CD4-positive, alpha-beta memory T cell (primary cell): ENCODE measurements at places on chromosomes 5 and 9.

- no peaks in the 10 kb centered on the region for H3K27me3 ChIP-seq
- no peak overlapping the region for H3K27ac ChIP-seq
- no peaks in the 10 kb centered on the region for H3K36me3 ChIP-seq
- peaks cover 12% of the 10 kb centered on the region for H3K4me1 ChIP-seq
- peak; percentile 30 for DNase-seq
These were observed 99.3 kb downstream of the ACTBL2 start for GRCh38 chr5:57383093-57383861.

DNA sequence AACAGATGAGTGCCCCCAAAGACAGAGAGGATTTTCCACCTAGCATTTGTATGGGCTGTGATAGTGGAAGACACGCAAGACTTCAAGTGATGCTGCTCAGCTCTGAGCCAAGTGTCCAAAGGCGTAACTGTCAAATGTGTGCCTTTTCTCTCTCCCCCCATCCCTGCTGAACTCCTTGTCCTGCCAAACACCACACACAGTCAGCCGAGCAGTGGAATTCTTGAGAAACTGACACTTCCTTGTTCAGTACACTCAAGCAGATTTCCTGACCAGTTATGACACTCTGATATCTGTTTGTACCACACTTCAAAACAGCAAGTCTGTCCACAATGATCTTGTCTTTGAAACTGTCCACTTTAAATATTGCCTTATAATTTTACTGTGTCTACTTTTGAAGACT is 166.4 kb downstream of the PIK3R1 start:
- H3K36me3 ChIP-seq: no peaks in the 10 kb centered on the region
- H3K4me3 ChIP-seq: no peak overlapping the region
- H3K27me3 ChIP-seq: no peaks in the 10 kb centered on the region
- no peak for DNase-seq
- H3K27ac ChIP-seq: no peak overlapping the region

DNA sequence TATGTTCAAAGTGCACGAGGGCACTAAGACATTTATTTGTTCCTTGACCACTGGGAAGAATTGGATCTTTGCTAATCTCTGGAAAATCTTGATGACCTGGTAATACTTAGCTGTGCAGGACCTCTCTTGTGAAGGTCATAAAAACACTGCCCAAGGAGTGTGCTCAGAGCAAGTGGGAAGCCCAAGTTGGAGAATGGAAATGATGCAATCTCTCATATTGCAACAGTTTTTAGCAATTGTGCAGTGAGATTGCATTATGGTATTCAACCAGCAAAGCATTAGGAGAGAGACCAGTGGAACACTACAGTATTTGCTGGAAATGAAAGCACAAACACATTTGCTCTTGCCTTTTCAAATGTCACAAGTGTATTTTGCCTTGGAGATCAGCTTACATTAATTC is 34.5 kb downstream of the TXNDC8 start:
- DNase-seq: no peak
- no peaks in the 10 kb centered on the region for H3K27me3 ChIP-seq
- H3K36me3 ChIP-seq: no peaks in the 10 kb centered on the region
- H3K4me1 ChIP-seq: no peaks in the 10 kb centered on the region
- no peak overlapping the region for H3K27ac ChIP-seq

GRCh38 chr9:17462869-17463464 is 115.9 kb upstream of the SH3GL2 start:
- no peaks in the 10 kb centered on the region for H3K27me3 ChIP-seq
- DNase-seq: no peak
- H3K4me3 ChIP-seq: no peak overlapping the region
- H3K4me1 ChIP-seq: no peaks in the 10 kb centered on the region
- no peaks in the 10 kb centered on the region for H3K36me3 ChIP-seq

DNA sequence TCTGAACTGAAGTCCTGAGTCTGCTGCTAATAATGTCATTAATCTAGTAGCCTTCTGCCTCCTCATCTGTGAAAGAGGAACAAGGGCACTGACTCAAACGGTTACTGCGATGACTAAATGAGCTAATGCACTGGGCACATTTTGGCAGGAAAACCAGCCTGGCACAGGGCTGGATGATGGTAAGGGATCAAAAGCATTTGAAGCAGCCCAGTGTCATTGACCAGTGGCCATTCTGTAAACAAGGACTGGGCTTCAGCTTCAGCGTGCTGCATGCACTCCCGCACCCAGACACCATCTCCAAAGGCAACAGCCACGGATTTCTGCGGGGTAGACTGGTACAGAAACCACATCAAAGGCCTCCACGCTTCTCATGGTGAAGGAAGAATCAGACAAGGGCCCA is 8.0 kb downstream of the GCNT4 start:
- H3K4me1 ChIP-seq: peaks cover 45% of the 10 kb centered on the region
- H3K27ac ChIP-seq: no peak overlapping the region
- no peak overlapping the region for H3K4me3 ChIP-seq
- no peak for DNase-seq
- peaks cover 10% of the 10 kb centered on the region for H3K36me3 ChIP-seq
- no peaks in the 10 kb centered on the region for H3K27me3 ChIP-seq

- H3K27ac ChIP-seq: no peak overlapping the region
- peaks cover 19% of the 10 kb centered on the region for H3K4me1 ChIP-seq
- no peaks in the 10 kb centered on the region for H3K36me3 ChIP-seq
- no peak overlapping the region for H3K4me3 ChIP-seq
- no peak for DNase-seq
These were observed 3.4 kb downstream of the PCDHGC5 start for GRCh38 chr5:141492168-141492885.

DNA sequence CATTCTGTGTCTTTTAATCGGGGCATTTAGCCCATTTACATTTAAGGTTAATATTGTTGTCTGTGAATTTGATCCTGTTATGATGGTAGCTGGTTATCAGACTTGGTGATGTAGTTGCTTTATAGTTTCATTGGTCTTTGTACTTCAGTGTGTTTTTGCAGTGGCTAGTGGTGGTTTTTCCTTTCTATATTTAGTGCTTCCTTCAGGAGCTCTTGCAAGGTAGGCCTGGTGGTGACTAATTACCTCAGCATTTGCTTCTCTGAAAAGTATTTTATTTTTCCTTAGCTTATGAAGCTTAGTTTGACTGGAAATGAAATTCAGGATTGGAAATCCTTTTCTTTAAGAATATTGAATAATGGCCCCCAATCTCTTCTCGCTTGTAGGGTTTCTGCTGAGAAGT is 156.9 kb downstream of the CNTLN start:
- H3K4me1 ChIP-seq: no peaks in the 10 kb centered on the region
- no peak overlapping the region for H3K27ac ChIP-seq
- H3K36me3 ChIP-seq: no peaks in the 10 kb centered on the region
- H3K4me3 ChIP-seq: no peak overlapping the region
- no peaks in the 10 kb centered on the region for H3K27me3 ChIP-seq

DNA sequence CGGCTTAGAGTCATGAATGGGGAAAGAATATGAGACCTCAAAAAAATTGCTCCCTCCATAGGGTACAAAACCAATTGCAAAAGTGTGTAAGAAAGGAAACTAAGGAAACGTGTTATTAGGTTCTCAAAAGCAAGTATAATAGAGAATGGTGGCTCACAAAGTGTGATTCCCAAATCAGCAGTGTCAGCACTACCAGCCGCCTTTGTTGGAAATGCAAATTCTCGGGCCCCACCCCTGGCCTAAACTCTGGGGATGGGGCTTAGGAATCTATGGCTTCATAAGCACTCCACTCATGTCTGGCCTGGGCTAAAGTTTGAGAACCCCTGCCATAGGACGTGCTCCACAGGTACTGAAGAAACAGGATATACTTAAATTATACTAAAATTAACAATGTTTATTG is 1.6 kb upstream of the CCDC69 start:
- no peak overlapping the region for H3K4me3 ChIP-seq
- H3K36me3 ChIP-seq: no peaks in the 10 kb centered on the region
- peaks cover 50% of the 10 kb centered on the region for H3K4me1 ChIP-seq
- DNase-seq: no peak

- H3K4me3 ChIP-seq: no peak overlapping the region
- no peaks in the 10 kb centered on the region for H3K4me1 ChIP-seq
- DNase-seq: no peak
- no peak overlapping the region for H3K27ac ChIP-seq
- H3K27me3 ChIP-seq: no peaks in the 10 kb centered on the region
- no peaks in the 10 kb centered on the region for H3K36me3 ChIP-seq
These were observed 201.2 kb downstream of the NXNL2 start for GRCh38 chr9:88736136-88736637.

GRCh38 chr5:126166368-126166767 is 256.8 kb upstream of the GRAMD2B start:
- H3K27ac ChIP-seq: no peak overlapping the region
- H3K36me3 ChIP-seq: no peaks in the 10 kb centered on the region
- H3K4me3 ChIP-seq: no peak overlapping the region
- H3K4me1 ChIP-seq: no peaks in the 10 kb centered on the region

DNA sequence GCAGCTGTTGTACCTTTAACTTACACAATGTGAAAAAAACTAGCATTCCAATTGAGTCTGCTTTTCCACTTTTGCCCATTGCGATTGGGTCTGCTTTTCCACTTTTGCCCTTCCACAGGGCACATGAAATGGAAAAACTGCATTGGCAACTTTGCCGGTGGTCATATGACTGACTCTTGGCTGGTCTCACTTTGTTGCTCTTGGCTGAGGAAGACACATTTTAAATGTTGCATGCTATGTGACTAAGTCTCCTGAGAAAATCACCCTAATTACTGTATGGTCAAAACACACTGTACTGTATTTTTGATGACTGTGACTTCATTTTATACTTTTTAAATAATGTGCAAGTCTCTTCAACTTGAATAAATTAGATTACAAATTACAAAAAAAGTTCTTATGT is 1.6 kb upstream of the OXCT1 start:
- no peak for DNase-seq
- no peaks in the 10 kb centered on the region for H3K27me3 ChIP-seq
- peaks cover 39% of the 10 kb centered on the region for H3K4me1 ChIP-seq

DNA sequence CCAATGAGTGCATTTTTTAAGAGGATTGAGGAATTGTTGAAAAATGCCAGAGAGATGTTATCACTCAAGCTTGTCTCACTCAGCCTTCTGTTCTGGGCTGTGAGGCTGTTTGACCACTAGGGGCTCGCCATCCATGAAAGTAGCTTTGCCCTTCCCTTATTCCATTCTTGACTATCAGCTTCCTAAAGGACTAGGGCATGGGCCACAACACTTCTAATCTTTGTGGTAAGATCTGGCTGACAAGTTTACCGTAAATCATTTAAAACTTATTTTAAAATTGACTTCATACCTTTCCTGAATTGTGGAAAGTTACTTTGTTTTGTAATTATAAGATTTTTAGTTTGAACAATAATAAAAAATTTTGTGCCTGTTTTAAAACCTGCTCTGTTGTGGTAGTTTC is 49.5 kb downstream of the TJP2 start:
- no peak for DNase-seq
- no peak overlapping the region for H3K27ac ChIP-seq
- peaks cover 4% of the 10 kb centered on the region for H3K36me3 ChIP-seq
- H3K4me3 ChIP-seq: no peak overlapping the region

DNA sequence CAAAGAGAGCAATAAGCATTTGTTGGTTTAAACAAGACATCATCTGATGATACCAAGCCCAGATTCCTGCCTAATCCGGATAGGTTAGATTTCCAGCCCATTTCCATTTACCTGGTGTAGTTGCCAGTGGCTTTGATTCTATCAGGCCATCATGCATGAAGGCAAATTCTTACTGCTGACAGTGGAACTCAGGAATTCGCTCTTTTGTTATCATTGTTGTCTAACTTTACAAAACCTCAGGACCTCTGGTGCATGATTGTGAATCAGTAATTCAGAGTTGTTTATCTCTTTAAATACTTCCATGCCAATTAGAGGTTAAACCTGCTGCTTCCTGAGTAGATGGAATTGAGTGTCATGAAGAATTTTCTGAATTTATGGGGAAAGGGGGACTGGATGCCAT is 76.5 kb downstream of the C9orf152 start:
- no peaks in the 10 kb centered on the region for H3K4me1 ChIP-seq
- H3K27ac ChIP-seq: no peak overlapping the region
- no peak for DNase-seq
- H3K4me3 ChIP-seq: no peak overlapping the region

- no peak for DNase-seq
- H3K27ac ChIP-seq: no peak overlapping the region
- no peaks in the 10 kb centered on the region for H3K27me3 ChIP-seq
- no peaks in the 10 kb centered on the region for H3K36me3 ChIP-seq
- H3K4me3 ChIP-seq: no peak overlapping the region
These were observed 441.8 kb upstream of the SGCD start for GRCh38 chr5:155885199-155885598.

GRCh38 chr5:140550147-140551079 is 3.0 kb downstream of the EIF4EBP3 start:
- no peak for DNase-seq
- H3K4me1 ChIP-seq: peaks cover 50% of the 10 kb centered on the region
- H3K4me3 ChIP-seq: no peak overlapping the region

- H3K36me3 ChIP-seq: no peaks in the 10 kb centered on the region
- no peak for DNase-seq
- H3K27me3 ChIP-seq: no peaks in the 10 kb centered on the region
- H3K4me1 ChIP-seq: no peaks in the 10 kb centered on the region
- H3K27ac ChIP-seq: no peak overlapping the region
These were observed 567.6 kb upstream of the RGMB start for GRCh38 chr5:98205691-98206461.

DNA sequence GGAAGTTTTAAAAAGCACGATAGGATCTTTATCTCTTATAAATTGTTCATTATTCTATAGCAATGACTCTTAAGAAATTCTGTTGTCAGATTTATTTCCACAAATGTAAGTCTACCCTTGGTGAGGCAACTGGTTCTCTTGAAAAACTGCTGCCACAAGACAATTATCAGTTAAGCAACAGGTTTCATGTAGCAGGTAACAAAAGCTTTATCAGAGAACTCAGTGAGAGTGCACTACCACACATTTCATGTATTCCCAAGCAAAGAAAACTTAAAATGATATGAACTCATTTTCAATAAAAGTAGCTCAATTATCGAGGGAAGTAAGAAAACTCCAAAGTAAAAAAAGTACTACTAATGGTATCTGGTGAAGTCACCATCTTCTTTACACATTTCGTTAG is 9.4 kb downstream of the NR6A1 start:
- no peak overlapping the region for H3K27ac ChIP-seq
- no peaks in the 10 kb centered on the region for H3K36me3 ChIP-seq
- no peak overlapping the region for H3K4me3 ChIP-seq
- H3K27me3 ChIP-seq: peaks cover 19% of the 10 kb centered on the region

GRCh38 chr9:137354845-137355760 is 53.0 kb upstream of the NRARP start:
- H3K4me3 ChIP-seq: no peak overlapping the region
- no peak for DNase-seq
- H3K36me3 ChIP-seq: no peaks in the 10 kb centered on the region
- H3K4me1 ChIP-seq: no peaks in the 10 kb centered on the region

DNA sequence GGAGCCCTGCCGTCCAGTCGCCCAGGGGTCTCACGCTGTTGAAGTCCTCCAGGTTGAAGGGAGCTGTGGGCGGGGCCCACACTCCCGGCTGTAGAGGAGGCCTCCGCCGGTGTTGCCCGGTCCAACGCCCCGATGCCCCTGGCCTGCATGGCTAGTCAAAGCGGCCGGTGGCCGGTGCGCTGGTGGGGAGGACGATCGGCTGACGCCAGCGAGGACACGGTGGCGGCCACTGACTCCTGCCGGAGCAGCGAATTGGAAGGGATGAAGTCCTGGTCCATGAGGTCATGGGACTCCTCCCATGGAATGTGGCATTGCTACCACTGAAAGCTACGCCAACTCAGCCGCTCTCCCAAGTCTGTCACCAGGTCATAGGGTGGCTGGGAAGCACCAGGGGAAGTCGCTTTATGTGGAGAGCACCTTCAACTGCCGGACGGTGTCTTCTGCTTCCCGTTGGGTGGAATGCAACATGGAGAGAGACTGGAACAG is 11.8 kb downstream of the RCL1 start:
- H3K27ac ChIP-seq: no peak overlapping the region
- no peak for DNase-seq
